ENCODE measurements at places on chromosomes 13 and 19.
A peak's percentile ranks its signal among the peaks of the same experiment; 100 is the strongest.

- DNase-seq: no peak
Observed at GRCh38 chr13:48806522-48806921, 152.8 kb downstream of the CYSLTR2 start.

GRCh38 chr19:16324384-16325160 is at the start of gene KLF2:
TSS of gene KLF2 (plus strand) at chr19:16324826. CDS start at chr19:16324924, 98 bp downstream.
- DNase-seq: peak; percentile 75

GRCh38 chr19:38199340-38199739 is 24.7 kb downstream of the DPF1 start:
- no peak for DNase-seq

DNA sequence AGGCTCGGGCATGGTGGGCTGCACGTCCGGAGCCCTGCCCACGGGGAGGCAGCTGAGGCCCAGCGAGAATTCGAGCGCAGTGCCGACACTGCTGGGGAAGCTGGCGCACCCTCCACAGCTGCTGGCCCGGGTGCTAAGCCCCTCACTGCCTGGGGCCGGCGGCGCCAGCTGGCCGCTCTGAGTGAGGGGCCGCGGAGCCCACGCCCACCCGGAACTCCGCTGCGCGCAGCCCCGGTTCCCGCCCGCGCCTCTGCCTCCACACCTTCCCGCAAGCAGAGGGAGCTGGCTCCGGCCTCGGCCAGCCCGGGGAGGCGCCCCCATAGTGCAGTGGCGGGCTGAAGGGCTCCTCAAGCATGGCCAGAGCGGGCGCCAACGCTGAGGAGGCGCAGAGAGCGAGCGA is 2080.4 kb downstream of the PCDH9 start:
- no peak for DNase-seq

DNA sequence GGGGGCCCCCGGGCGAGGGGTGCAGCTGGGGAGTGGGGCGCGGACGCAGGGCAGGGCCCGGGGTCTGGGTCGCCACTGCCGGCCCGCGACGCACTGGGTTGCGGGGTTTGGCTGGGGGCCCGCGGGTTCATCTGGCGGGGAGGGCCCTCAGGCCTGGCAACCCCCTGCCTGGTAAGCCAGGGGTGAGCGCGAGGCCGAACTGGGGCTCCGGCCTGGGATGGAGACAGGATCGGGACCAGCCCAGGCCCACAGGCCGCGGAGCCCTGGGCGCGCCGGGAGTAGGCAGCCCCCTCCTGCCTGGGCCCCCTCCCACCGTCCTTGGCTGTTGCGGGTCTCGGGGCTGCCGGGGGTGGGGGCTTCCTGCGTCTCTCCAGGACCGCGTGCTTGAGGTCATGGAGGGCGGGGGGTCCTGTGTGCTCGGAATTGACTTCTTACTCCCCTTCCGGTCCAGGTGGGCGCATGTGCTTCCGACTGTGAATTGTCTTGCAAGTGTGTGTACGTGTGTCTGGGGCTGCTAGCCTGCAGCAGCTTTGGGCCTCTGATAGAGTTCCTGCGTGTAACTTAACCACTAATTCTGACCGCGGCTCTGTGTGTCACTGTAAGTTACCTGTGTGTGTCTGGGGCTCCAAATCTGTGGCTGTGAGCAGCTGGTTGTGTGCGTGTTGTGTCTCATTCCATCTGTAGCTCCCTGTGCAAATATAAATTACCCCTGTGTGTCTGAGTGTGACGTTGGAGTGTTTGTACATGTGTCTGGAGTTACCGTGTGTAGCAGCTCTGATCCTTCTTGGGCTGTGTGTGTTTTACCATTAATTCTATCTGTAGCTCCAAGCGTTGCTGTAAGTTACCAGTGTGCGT is 751 bp downstream of the GRAMD1A start:
- DNase-seq: peak; percentile 66

DNA sequence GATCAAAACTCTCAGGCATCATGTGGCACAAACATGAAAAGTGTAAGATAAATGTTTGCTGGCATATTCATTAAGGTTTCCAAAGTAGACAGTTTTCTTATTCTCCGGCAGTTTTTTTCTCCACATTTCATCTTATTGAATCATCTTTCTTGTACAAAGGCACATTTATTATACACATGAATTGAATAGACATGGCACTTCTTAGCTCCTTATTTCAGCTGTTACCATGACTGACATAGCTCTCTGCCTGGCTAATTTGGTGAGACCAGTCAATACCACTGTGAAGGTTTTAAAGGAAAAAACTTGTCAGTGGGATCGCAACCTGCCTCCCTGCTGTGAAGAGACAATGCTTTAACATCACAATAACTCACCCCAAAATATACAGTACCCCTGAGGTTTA is 285.0 kb upstream of the PCDH20 start:
- DNase-seq: no peak

DNA sequence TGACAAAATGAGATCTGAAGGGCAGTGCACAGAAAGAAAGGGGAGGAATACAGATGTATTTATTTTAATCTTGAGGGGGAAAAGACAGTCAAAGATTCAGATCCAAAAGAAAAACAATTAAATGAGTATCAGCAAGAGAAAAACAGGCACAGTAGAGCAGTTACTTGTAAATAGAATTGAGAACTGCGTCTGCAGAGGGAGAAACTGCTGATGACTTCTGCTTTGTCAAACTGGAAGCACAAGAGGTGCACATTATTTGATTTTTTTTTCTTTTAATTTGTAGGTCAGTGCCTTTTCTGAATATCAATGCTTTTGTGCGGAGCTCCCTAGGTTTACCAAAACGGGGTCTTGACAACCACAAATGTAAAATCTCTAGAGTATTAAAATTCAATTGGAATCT is 37.3 kb downstream of the EFNB2 start:
- DNase-seq: no peak

- DNase-seq: peak; percentile 54
Observed at GRCh38 chr19:18203408-18203862, 407 bp downstream of the RAB3A start.

DNA sequence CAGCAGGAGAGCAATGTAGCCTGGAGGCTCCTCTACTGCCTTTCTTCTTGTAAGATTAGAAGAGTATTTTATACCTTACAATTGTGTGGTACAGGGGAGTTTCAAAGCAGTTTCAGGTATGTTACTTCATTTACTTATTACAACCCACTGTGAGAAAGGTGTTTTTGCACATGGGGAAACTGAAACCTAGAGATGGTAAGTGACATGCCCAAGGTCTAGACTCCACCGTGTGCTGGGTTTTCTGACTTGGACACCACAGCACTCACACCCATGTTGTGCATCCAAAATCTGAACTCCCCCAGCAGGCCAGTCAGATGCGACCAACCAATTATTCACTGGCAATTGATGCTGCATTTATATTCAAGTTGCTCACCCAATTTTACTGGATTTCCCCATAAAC is 22.8 kb downstream of the ERICH6B start:
- DNase-seq: no peak
